ENCODE measurements at places on chromosomes 1 and 21.

DNA sequence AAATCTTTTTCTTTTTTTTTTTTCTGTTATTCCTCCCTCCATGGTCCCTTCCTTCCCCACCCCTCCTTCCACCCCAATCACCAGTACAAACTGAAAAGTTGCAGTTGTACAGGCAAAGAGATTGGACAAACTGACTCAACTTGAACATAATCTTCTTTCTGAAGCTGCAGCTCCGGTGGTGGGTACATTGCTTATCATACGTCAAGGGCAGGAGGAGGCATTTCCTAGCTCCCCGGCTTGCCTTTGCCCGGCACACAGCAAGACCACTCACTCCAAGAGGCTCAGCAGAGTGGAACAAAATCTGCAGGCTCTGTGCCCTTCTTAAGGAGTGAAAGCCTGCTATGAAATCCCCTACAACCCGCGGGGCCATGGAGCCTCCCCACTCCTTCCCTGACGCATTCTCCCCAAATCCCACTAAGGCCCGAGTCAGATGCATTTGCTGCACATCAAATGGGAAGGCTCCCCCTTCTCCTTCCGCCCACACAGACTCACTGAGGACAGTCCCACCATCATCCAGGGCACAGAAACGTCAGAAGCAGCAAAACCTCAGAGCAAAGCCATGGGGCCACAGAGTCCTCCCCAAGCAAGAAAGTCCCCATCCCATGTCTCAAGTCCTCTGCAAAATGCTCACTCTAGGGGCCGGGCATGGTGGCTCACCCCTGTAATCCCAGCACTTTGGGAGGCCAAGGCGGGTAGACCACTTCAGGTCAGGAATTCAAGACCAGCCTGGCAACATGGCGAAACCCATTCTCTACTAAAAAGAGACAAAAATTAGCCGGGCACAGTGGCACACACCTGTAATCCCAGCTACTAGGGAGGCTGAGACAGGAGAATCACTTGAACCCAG is 45.9 kb downstream of the SYF2 start:
- no peak for DNase-seq

GRCh38 chr1:36650200-36651065 is 167.7 kb upstream of the CSF3R start:
- peak; percentile 17 for DNase-seq

DNA sequence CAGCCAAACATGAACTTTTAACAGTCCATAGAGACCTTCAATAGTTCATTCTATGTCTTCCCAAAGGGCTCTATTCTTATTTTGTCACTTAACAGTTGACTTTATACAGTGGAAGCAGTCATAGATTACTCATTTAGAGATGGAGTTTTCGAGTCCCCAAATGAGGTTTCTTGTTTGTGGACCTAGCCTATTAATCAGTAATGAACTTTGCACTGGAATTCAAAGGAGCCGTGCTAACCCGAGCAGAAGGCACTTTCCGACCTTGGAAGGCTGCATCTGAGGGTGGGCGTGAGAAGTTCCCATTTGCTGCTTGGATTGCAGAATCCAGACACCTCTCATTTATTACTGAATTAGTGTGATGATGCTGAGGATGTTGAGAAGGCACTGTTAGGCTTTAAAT is 46.4 kb downstream of the TTC39A start:
- no peak for DNase-seq

DNA sequence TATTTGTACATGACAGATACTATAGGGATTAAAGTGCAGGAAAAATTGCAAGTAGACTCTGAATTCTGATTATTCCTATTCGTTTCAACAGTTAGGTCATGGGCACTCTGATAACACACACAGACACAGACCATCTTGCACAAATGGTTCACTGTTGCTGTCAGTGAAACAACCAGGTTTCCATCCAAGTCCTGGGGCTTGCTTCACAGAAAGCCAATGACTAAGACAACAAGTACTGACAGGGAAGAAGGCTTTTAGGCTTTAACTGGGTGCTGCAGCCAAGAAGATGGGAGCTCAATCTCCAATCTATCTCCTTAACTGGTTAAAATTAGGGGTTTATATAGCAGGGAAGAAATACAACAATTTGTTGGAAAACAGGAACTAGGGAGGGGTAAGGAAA is 57.6 kb downstream of the RIMS3 start:
- DNase-seq, result no peak

- DNase-seq, result no peak
Observed at GRCh38 chr1:207828485-207829158, 76.8 kb downstream of the CD46 start.

- DNase-seq, result no peak
Observed at GRCh38 chr21:37829447-37829846, 86.8 kb downstream of the KCNJ6 start.
